NCI-H2081 treated with DMSO at 0.1 percent for 48 hours (cell line): ENCODE measurements at places on chromosomes 6 and 20.

DNA sequence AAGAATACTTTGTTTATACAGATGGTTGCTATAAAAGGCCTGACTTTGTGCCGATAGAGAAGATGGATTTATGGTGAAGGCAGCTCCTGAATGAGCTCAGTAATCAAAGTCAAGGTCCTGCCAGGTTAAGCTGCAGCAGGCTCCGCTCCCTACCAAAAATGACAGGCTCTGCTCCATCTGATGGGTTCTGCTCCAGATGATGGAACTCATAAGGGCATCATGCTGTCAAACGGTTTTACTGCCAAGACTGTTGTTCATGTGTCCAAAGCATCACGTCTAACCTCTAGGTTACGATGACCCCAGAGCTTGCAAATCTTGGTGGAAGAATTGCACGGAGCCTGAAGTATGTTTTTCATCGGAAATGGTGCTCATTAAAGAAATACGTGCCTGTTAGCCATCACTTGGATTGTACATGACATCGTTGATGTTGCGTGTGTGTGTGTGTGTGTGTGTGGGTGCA is 19.2 kb upstream of the PTGIS start:
- DNase-seq, result no peak

GRCh38 chr6:118663993-118664985 is 12.9 kb upstream of the CEP85L start:
- no peak for DNase-seq

DNA sequence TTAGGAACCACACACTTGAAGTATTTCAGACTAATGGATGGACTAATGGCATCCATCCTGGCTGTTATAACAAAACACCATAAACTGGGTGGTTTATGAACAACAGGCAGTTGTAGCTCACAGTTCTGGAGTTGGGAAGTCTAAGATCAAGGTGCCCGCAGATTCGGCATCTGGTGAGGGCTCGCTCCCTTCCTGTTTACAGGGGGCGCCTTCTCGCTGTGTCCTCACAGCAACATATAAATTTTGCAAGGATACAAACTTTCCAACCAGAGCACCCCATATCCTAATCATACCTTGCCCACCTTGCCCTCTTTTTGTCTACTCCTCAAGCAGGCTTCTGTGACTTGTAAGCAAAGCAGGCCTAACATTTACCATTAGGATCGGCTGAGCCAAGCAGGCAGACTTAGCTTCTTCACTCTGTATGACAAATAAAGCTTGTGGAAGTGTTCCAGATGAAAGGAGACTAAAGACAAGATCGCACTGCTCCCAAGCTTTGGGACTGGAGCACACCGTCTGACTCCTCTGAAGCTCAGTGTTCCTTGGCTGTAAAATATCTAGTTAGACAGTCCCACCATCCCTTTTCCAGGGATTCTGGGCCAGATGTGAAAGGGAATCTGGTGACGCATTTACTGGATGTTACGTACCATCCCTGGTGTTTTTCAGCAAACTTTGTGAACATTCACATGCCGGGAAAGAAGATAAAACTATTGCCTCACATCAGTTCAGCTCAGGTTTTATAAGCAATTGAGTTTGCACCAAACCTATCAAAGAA is 34.9 kb downstream of the GFOD1 start:
- DNase-seq, result no peak

- no peak for DNase-seq
These were observed 66.7 kb downstream of the FAM229B start for GRCh38 chr6:112153926-112154607.

GRCh38 chr20:62576815-62577489 is 65.4 kb upstream of the SLCO4A1 start:
- DNase-seq, result no peak

DNA sequence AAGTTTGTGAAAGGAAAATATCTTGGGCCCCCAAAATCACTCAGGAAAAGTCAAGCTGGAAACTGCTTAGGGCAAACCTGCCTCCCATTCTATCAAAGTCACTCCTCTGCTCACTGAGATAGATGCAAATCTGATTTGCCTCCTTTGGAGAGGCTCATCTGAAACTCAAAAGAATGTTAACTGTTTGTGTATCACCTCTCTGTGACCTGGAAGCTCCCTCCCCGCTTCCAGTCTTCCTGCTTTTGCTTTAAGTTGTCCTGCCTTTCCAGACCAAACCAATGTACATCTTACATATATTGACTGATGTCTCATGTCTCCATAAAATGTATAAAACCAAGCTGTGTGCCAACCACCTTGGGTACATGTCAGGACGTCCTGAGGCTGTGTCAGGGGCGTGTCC is 331.4 kb upstream of the QKI start:
- no peak for DNase-seq

DNA sequence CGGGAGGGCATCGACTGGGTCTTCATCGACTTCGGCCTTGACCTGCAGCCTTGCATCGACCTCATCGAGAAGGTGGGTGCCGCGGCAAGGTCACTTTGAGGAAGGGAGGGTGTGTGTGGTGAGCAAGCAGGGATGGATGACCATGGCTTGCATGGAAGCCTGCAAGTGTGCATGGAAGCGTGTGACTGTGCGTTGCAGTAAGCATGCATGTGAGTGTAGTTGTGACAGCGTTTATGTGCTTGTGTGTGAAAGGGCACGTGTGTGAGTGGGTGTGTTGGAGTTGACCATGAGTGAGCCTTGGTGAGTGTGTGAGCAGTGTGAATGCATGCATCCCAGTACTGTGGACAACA is 32.5 kb downstream of the MYH7B start:
- DNase-seq, result no peak
